CD8-positive, alpha-beta memory T cell (primary cell): ENCODE measurements at places on chromosomes 12 and 14.

- H3K4me3 ChIP-seq = no peak overlapping the region
- no peaks in the 10 kb centered on the region for H3K27me3 ChIP-seq
- H3K27ac ChIP-seq = no peak overlapping the region
Observed at GRCh38 chr14:74583689-74584434, 28.2 kb downstream of the LTBP2 start.

GRCh38 chr12:89692439-89692838 lies 16.2 kb downstream of the ATP2B1 start:
- H3K27ac ChIP-seq = no peak overlapping the region
- H3K4me1 ChIP-seq = peaks cover 38% of the 10 kb centered on the region
- H3K36me3 ChIP-seq = no peaks in the 10 kb centered on the region
- H3K27me3 ChIP-seq = no peaks in the 10 kb centered on the region
- no peak for DNase-seq

- DNase-seq = peak; percentile 14
- no peaks in the 10 kb centered on the region for H3K27me3 ChIP-seq
- no peaks in the 10 kb centered on the region for H3K36me3 ChIP-seq
- no peak overlapping the region for H3K4me3 ChIP-seq
- no peaks in the 10 kb centered on the region for H3K4me1 ChIP-seq
Observed at GRCh38 chr12:103877934-103878510, 37.0 kb upstream of the NT5DC3 start.

DNA sequence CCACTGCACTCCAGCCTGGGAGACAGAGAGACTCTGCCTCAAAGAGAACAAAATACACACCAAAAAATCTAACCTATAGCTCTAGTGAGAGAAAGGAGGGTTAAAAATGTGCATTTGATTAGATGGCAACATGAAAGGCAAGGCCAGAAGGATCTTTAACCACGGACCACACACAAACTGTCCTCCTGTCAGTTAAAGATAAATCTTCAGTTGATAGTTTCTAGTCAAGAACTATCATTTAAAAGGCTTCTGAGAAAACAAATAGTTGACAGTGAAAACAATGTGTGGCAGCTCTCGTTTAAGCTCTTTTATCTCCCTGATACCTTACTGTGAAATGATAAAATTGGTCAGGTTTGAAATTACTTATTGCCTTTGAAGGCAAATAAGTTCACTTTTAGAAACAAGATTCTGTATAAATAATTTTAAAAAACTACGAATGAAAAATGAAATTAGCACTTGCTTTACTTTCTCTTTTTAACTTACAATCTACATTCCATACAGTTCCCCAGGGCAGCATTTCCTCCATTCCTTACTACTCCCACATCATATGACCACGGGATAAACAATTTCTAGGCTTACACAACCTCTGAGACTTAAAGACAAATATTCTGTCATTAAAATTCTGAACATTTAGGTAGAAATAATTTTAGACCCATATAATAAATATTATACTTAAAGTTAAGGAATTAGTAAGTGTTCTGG lies 71.4 kb upstream of the GNPNAT1 start:
- no peaks in the 10 kb centered on the region for H3K27me3 ChIP-seq
- no peak overlapping the region for H3K4me3 ChIP-seq
- H3K4me1 ChIP-seq = no peaks in the 10 kb centered on the region
- H3K27ac ChIP-seq = no peak overlapping the region

GRCh38 chr12:117792471-117792870 lies 176.3 kb downstream of the KSR2 start:
- no peak overlapping the region for H3K4me3 ChIP-seq
- no peak overlapping the region for H3K27ac ChIP-seq
- H3K27me3 ChIP-seq = no peaks in the 10 kb centered on the region

GRCh38 chr12:12428961-12429657 lies 72.2 kb downstream of the BORCS5 start:
- no peaks in the 10 kb centered on the region for H3K4me1 ChIP-seq
- no peaks in the 10 kb centered on the region for H3K27me3 ChIP-seq
- no peak overlapping the region for H3K4me3 ChIP-seq
- no peaks in the 10 kb centered on the region for H3K36me3 ChIP-seq
- no peak for DNase-seq

GRCh38 chr12:124853781-124854636 lies 9.7 kb downstream of the SCARB1 start:
- DNase-seq = no peak
- no peak overlapping the region for H3K4me3 ChIP-seq
- no peaks in the 10 kb centered on the region for H3K4me1 ChIP-seq
- H3K36me3 ChIP-seq = no peaks in the 10 kb centered on the region
